Astrocyte (in vitro differentiated cells and primary cell): ENCODE measurements at places on chromosomes 1 and 21. TPM values are rescaled to one million over a fixed set of nuclear protein-coding genes. Genes with fewer than 3 reads are reported as not detected.

- DNase-seq = no peak
- peaks cover 46% of the 10 kb centered on the region for H3K4me1 ChIP-seq
- H3K36me3 ChIP-seq = peaks cover 62% of the 10 kb centered on the region
- no peaks in the 10 kb centered on the region for H3K27me3 ChIP-seq
- peak overlapping the region; percentile 4 for H3K4me3 ChIP-seq
These were observed 58.4 kb downstream of the CAPN2 start for GRCh38 chr1:223770621-223771315.

GRCh38 chr1:184340984-184341383 is 45.8 kb upstream of the C1orf21 start:
- no peak overlapping the region for H3K27ac ChIP-seq
- DNase-seq = no peak
- H3K27me3 ChIP-seq = no peaks in the 10 kb centered on the region
- H3K36me3 ChIP-seq = no peaks in the 10 kb centered on the region
- H3K4me3 ChIP-seq = no peak overlapping the region

DNA sequence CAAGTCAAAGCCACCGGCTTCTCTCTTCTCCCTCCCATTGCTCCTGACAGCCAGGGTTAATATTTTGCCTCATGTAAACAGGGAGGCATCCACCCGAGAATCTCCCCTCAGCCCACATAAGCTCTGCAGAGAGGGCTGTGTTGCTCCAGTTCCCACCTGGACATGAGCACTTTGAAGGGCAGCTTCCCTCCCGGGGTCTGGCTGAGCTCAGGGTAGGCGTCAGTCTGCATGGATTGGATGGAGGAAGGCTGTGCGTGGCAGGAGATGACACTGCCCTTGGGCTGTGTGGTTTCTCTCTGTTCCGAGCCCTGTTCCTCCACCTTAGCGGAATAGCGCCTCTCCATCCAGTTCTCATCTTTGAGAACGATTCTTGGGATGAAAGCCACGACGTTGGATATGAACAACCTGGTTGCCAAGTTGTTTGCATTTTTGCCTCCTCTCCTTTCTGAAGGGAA is 53.7 kb upstream of the ETS2 start:
- DNase-seq = no peak
- H3K27ac ChIP-seq = no peak overlapping the region
- no peak overlapping the region for H3K4me3 ChIP-seq

The OR2G6 gene
- total RNA-seq = not detected in 2 replicates

DNA sequence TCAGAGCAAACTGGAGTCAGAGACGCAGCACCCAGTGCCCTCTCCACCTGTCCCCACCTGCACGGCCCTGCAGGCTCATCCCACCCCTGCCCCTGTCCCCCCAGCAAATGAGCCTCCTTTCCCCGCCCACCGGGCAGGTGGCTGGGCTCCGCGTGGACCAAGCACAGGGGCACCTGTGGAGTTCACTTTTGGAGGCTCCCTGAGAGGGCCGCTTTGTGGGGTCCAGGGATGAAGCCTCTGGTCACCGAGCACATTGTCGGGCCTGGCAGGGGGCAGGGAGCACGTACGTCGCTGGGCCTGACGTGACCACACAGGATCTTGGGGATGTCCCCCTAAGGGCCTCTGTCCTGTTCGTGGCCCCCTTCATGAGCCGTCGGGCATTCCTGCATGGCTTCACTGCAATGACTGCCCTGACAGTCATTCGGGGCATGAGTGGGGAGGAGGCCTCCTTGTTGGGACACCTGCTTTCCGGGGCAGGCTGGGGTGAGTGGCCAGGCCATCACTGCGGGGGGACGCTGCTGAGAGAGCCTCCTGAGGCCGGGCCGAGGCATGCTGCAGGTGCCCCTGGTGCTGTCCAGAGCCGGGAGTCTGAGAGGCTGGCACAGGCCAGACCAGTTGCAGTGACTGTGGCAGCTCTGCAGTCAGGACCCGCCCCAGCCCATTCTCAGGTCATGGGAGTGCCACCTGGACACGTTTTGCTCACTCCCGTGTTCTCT is 19.7 kb downstream of the SLX9 start:
- H3K27ac ChIP-seq = no peak overlapping the region
- H3K27me3 ChIP-seq = no peaks in the 10 kb centered on the region
- H3K4me3 ChIP-seq = no peak overlapping the region
- H3K4me1 ChIP-seq = peaks cover 47% of the 10 kb centered on the region
- peaks cover 6% of the 10 kb centered on the region for H3K36me3 ChIP-seq

DNA sequence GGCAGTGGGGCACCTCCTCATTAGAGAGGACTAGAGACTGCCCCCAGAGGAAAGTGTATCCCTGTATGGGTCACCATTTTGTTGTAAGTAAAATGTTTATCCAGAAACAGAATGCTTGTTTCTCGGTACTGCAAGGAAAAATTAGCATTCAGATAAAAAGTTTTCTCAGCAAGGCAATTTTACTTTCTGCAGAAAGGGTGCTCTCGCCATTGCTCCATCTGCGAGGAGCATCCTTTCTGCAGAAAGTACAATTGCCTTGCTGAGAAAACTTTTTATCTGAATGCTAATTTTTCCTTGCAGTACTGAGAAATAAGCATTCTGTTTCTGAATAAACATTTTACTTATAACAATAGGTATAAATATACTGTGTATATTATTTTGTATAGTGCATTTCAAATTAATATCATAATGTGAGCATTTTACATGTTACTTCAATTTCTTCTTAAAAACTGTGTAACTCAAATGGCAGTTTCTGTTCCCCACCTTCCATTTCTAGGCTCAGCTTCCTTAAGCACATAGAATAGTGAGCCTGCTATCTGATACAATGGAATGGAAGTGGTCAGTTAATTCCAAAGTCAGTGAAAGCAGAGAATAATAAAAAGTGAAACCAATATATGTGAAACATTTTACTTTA is 76.5 kb upstream of the DESI2 start:
- no peaks in the 10 kb centered on the region for H3K4me1 ChIP-seq
- H3K27me3 ChIP-seq = no peaks in the 10 kb centered on the region
- no peak overlapping the region for H3K4me3 ChIP-seq
- no peak for DNase-seq
- no peaks in the 10 kb centered on the region for H3K36me3 ChIP-seq

- no peak overlapping the region for H3K4me3 ChIP-seq
- no peak overlapping the region for H3K27ac ChIP-seq
- no peak for DNase-seq
- H3K27me3 ChIP-seq = no peaks in the 10 kb centered on the region
These were observed 82.8 kb downstream of the TRIM33 start for GRCh38 chr1:114428083-114428754.

The GRIK3 gene
- 0.12 and 0.16 TPM in 2 replicates for total RNA-seq

DNA sequence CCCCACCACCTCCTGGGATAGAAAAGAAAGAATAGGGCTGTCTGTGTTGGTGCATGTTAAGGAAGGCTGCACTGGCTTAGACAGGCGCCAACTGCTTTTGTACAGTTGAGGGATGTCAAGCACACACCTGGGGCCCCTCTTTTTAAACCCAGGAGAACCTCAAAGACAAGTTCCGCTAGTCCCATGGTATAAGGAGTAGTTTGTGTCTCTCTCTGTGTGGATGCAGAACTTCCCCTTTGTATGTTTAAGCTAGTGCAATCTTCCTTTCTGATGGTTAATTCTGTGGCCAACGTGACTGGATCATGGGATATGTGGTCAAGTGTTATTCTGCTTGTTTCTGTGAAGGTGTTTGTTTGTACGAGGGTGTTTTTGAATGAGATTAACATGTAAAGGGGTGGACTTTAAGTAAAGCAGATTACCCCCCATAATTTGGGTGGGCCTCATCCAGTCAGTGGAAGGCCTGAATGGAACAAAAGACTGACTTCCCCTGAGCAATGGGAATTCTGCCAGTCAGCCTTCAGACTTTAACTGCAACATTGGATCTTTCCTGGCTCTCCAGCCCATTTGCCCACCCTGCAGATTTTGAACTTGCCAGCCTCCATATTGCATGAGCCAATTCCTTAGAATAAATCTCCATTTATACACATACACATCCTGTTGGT is 9.5 kb upstream of the DUSP10 start:
- H3K4me3 ChIP-seq = no peak overlapping the region
- no peak for DNase-seq
- no peaks in the 10 kb centered on the region for H3K4me1 ChIP-seq
- no peaks in the 10 kb centered on the region for H3K27me3 ChIP-seq
- no peaks in the 10 kb centered on the region for H3K36me3 ChIP-seq

GRCh38 chr1:201653883-201654282 is 115.0 kb downstream of the NAV1 start:
- no peaks in the 10 kb centered on the region for H3K36me3 ChIP-seq
- H3K4me3 ChIP-seq = no peak overlapping the region
- H3K27ac ChIP-seq = peak overlapping the region; percentile 11
- DNase-seq = no peak

DNA sequence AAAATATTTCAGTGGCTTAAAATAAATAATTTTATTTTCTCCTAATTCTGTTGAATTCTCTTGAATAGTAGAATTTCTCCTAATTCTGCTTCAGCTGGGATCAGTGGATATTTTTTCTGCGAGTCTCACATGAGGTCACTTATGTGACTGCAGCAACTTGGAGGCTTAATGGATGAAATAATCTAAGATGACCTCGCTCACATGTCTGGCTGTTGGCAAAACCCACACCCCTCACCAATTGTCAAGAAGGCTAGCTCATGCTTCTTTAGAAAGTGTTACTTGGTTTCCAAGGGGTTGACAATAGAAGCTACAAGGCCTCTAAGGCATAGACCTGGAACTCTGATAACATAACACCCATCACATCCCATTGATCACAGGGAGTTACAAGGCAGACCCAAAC is 156.9 kb upstream of the DPYD start:
- peak; percentile 9 for DNase-seq
- H3K27ac ChIP-seq = no peak overlapping the region
- no peak overlapping the region for H3K4me3 ChIP-seq
- no peaks in the 10 kb centered on the region for H3K4me1 ChIP-seq
- H3K27me3 ChIP-seq = no peaks in the 10 kb centered on the region
- no peaks in the 10 kb centered on the region for H3K36me3 ChIP-seq

DNA sequence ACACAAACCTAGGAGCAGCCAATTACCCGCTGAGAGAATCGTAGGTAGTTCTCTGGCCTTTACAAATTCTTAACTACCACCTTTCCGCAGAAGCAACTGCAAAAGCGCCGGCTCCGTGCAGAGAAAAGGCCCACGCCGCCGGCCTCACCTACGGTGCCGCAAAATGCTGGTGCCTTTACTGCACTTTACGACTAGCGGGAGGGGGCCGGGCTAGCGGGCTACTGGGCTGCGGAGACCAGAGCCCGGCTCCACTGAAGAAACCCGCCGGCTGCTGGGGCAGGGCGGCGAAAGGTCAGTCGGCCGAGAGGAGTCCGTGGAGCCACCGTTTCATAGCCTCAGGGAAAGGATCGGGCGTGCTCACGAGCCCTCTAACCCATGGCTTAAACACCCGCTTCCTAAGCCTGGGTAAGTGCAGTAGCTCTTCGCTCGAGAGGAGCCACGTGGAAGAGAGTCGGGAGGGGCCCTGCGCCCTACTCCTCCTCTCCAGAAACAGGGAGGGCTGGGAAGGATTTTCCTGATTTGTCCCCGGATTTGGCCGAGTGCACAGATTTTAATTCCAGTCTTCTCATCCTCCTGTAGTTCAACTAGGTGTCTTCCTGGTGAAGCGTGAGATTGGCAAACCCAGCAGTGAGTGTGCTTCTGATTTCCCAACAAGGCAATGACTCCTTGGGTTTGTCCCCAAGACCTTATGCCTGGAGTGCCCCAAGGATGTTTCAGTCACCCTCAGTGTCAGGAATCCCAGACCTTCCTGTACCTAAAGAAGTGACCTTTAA is at the start of gene DPH5:
Gene DPH5 (minus strand): TSS at position 128 of the 773 bp plus-strand sequence. CDS start 341 bp downstream, outside the sequence.
- H3K4me1 ChIP-seq = peaks cover 4% of the 10 kb centered on the region
- H3K27me3 ChIP-seq = no peaks in the 10 kb centered on the region
- peak; percentile 95 for DNase-seq
- peak within 1 kb of the TSS; percentile 87 for H3K4me3 ChIP-seq

DNA sequence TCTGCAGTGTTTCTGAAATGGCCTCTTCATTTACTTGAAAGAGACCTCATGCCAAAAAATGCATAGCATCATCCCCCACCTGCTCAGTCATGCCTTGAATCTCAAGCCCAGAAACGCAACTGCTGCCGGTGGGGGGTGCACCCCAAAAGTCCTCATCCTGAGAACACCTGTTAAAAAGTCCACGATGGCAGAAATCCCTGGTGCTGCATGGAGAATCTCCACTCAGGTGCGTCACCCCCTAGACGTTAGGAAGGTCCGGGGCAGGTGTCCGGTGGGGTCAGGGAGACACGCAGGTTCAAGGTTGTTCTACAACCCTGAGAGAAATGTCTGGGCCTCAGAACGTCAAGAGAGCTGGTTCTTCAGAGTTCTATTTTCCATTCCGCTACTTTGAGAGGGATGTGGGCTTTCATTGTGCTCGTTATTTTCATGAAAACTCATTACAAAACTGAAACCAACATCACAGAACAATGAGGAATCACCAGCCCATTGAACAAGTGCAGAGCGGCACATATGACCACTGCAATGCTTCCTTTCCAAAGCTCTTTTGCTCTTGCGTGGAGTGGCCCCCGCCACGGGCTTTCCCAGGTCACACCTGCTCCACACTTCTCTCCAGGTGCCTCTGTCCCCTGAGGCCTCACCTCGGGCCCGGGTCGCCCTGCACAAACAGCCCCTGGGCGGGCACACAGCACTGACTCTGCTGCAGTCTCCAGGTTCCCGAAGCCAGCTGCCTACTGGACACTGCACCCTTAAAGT is 201.9 kb downstream of the TOMM20 start:
- H3K36me3 ChIP-seq = no peaks in the 10 kb centered on the region
- H3K4me3 ChIP-seq = no peak overlapping the region
- peak overlapping the region; percentile 78 for H3K27ac ChIP-seq
- no peak for DNase-seq
- peaks cover 22% of the 10 kb centered on the region for H3K4me1 ChIP-seq

The C2CD4D gene
- total RNA-seq = 0.16 and 0.22 TPM in 2 replicates

GRCh38 chr21:32334980-32335531 is 36.4 kb downstream of the MRAP start:
- H3K4me1 ChIP-seq = peaks cover 25% of the 10 kb centered on the region
- peak overlapping the region; percentile 40 for H3K27ac ChIP-seq
- H3K27me3 ChIP-seq = no peaks in the 10 kb centered on the region
- peaks cover 42% of the 10 kb centered on the region for H3K36me3 ChIP-seq
- peak; percentile 44 for DNase-seq

- peaks cover 2% of the 10 kb centered on the region for H3K27me3 ChIP-seq
- no peak overlapping the region for H3K4me3 ChIP-seq
- no peaks in the 10 kb centered on the region for H3K4me1 ChIP-seq
- no peak overlapping the region for H3K27ac ChIP-seq
These were observed 59.1 kb downstream of the GLUL start for GRCh38 chr1:182332261-182333060.

The ARHGEF10L gene
- 14.2 and 15.7 TPM in 2 replicates for total RNA-seq

- H3K36me3 ChIP-seq = no peaks in the 10 kb centered on the region
- no peaks in the 10 kb centered on the region for H3K4me1 ChIP-seq
- H3K27me3 ChIP-seq = no peaks in the 10 kb centered on the region
These were observed 20.5 kb downstream of the ARID4B start for GRCh38 chr1:235307158-235308124.

The TNFRSF14 gene
- 0.36 TPM in 1 of 2 replicates, not detected in the other for total RNA-seq

DNA sequence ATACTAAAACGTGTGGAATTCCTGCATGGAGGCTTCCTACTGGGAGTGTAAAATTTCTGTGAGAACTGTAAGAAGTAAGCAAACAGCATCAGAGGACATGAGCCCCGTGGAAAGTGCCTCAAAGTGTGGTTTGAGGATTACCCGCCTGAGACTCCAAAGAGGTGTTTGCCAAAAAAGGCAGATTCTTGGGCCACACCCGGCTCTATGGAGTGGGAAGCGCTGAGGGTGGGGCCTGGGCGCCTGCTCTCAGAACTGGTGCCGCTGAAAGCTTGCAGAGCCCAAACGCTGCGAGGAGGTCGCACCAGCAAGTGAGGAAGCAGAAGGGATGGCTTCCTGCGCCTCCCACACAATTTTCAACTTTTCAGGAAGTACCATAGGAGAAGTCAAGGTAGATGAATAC is 43.0 kb upstream of the PSEN2 start:
- DNase-seq = no peak
- H3K27ac ChIP-seq = no peak overlapping the region
- peaks cover 3% of the 10 kb centered on the region for H3K4me1 ChIP-seq
- H3K4me3 ChIP-seq = no peak overlapping the region
- H3K36me3 ChIP-seq = no peaks in the 10 kb centered on the region
